ENCODE measurements at places on chromosomes 6 and 20.

DNA sequence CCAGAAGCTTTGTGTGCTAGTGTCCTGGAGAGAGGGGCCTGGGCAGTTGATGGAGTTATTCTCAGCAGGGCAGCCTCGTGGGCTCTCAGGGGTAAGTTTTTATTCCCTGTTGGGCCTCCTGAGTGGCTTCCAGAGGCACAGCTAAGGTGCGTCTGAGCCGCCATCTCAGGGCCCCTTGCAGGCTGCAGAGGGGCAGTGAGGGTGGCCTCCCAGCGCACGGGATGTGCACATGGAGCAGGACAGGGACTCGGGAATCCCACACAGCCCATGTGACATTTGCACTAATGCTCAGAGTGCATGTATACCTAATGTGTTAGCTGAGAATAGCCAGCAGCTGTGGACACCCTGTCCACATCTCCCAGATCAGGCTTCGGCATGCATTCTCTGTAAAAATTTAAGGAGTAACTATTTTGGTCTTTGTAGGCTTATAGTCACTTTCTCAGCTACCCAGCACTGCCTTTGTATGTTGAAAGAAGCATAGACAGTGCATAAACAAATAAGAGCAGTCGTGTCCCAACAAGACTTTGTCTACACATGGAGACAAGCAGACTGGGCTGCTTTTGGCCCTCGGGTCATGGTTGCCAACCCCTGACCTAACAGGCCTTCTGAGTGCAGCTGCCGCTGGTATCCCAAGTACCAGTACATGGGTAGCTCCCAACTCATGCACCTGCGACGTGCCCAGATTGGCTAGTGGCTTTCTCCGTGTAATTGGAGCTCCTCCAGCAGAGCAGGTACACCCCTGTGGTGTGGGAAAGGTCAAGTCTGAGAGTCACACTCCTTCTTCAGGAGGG is 18.6 kb upstream of the CST9L start:
- DNase-seq, result no peak

DNA sequence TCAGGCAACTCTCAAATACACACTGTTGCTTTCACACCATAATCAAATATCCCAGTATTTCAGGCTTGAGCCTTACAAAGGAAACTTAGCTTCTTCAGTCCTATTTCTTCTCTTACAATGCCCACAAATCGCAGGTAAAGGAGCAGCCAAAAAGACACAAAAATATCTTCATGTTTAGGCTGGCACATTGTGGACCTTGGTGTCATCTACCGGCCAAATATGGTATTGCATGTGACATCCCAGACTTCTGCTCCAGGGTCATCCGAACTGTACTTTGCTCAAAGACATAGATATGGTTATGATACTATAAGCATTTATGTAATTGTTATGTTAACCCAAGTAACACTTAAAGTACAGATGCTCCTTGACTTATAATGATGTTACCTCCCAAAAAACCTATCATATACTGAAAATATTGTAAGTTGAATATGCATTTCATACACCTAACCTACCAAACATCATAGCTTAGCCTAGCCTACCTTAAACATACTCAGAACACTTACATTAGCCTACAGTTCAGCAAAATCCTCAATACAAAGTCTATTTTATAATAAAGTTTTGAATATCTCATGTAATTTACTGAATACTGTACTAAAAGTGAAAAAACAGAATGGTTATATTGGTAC is 4.6 kb downstream of the OR2H2 start:
- peak; percentile 11 for DNase-seq

- no peak for DNase-seq
Measured at GRCh38 chr6:137210903-137211302, 8.3 kb downstream of the IFNGR1 start.

DNA sequence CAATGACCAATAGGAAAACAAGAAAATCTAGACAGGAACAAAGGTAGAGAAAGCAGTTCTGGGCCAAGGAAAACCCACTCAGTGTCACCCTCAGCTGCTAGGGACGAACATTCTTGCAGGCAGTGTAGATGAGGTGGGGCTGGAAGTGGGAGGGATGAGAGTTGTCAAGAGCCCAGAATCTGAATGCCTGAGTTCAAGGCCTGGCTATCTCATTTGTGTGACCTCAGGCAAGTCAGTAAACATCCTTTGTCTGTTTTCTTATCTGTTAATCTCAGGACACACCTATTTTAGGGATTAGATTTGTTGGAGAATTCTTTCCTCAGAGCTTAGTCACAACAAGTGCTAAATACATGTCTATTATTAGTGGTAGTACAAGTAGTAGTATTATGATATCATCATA is 50.9 kb upstream of the KIF16B start:
- no peak for DNase-seq

DNA sequence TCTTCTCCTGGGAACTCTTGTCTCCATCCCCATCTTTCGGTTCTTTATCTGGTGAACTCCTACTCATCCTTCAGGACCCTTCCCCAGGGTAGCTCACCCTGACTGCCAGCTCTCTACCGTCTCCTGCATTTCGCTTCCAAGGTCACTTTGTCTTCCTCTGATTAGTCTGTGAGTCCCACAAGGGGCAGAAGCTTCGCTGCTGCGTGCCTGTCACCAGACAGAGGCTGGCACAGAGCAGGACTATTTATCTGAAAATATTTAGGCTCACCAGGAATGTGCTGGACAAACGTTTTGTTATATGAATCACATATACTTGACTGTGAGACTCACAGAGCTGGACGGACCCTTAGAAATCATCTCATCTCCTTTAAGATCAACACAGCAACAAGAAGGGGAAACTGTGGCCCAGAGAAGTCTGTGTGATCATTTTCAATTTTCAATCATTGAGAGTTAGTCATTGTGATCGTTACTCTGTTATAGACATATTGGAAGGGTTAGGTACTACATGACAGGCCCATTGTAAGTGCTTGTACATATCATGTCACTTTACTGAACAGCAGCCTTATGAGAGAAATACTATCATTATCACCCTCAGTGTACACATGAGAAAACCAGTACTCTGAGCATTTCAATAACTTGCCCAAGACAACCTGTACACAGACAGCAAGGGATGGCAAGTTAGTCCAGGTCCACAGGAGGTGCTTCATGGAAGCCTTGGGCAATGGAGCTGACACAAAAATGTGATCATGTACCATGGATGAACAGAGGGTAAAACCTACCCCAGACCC is 51.4 kb downstream of the JPH2 start:
- DNase-seq, result no peak

- DNase-seq, result no peak
Measured at GRCh38 chr6:135600931-135601330, 103.4 kb upstream of the AHI1 start.

DNA sequence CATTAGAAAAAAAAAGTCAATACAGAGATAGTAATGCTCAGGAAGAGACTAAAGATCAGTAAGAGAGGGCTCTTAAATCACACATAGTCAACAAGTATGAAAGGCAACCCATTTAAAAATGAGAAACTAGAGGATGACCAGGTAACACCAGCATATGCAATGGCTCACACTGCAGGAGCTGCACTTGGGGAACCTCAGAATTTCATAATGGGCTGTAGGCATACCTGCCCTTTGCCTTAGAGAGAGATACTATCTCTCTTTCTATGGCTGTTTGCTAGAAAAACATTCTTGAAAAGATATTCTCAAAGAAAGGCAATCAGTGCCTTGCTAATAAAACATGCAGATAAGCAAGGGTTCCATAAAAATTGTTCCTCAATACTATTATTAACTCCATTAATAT is 33.2 kb downstream of the HMGCLL1 start:
- DNase-seq, result no peak

GRCh38 chr6:109865968-109866367 is 112.1 kb upstream of the GPR6 start:
- no peak for DNase-seq

- DNase-seq, result no peak
Measured at GRCh38 chr6:122563364-122564052, 46.7 kb upstream of the PKIB start.

DNA sequence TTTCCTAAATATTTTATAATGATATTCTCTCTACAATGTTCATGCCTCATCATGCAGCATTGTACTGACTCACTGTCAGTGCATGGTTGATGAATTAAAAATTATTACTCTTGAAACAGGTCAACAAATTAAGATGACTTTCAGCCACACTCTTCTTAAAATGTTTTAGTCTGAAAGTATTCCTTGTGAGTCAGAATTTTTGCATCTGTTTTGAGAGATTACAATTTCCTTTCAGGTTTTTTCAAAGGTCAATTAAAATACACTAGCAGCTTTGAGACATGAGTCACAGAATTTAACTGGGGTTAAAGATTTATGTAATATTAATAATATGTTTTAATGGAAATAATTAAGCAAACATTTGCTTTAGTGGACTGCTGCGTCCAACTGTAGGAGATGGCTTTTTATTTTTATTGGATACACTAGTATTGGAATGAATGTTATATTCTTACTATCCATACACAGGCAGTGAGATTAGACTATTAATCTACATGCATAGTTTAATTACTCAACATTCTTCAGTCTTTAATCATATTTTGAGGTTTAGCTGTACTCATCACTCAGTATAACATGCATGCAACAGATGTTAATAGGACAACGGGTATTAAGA is 9.7 kb downstream of the COL12A1 start:
- no peak for DNase-seq

GRCh38 chr20:41360831-41361756 is 5.5 kb downstream of the EMILIN3 start:
- no peak for DNase-seq
